GDM1 (cell line): ENCODE measurements at places on chromosomes 3 and 15.

DNA sequence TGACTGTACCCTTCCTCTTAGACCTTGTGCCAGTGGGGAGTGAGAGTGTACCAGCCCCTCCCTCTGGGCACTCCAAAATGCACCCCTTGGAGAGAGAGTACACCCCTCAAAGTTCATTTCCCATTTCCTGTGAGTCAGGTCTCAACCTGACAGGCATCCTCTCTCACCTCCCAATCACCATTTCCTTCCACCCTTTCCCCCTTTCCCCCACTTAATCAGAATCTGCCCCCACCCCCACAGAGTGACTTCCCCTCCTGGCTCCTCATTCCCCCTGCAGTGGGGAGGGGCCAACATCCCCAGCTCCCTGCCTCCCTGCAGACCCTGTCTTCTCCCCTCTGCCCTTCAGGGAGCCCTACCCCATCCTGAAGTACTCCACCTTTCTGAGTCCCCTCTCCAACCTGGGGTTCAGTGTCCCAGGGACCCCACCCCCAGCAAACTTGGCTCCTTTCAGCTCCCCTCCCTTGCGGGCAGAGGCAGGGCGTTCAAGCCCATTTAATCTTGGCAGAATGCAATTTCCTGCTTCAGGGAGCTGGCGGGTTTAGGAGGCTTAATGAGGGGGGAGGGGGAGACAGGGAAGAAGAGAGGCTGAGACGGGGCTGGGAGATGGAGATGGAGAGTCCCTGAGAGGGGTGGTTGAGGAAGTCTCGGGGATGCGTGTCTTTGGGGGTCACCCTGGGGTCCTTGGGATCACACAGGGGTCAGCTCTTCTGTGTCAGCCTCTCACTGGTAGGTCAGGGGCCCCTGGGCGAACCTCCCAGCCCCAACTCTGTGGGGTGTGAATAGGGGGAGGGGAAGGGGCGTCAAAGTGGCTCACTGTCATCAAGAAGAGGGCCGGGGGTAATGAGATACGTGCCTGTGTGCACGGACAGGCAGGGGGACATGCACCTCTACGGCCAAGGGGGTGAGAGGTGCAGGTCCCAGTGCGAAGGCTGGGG is 16.6 kb upstream of the SEMA3F start:
- peak; percentile 56 for DNase-seq

GRCh38 chr3:171005648-171006047 is 20.9 kb downstream of the SLC2A2 start:
- DNase-seq, result no peak

- no peak for DNase-seq
Observed at GRCh38 chr3:159157275-159157674, 355.4 kb downstream of the MFSD1 start.

- DNase-seq, result no peak
Observed at GRCh38 chr15:31266712-31267111, 59.9 kb upstream of the KLF13 start.

DNA sequence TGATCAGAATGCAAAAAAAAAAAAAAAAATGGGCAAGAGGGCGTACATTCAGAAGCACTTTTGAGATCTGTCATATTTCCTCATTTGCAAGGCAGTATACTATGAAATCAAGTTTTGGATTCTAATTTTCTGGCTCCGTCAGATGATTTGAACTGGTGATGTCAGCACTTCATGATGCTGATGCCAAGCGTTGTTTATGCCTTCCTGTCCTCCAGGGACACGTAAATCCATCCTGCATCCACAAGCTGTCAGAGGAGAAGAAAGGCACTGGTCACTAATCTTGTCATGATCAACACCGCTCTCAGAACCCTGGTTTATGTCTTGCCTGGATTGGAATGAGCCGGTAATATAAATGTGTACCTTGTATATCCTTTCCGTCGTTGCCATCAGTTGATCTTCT is 152.1 kb upstream of the EPHA3 start:
- no peak for DNase-seq

DNA sequence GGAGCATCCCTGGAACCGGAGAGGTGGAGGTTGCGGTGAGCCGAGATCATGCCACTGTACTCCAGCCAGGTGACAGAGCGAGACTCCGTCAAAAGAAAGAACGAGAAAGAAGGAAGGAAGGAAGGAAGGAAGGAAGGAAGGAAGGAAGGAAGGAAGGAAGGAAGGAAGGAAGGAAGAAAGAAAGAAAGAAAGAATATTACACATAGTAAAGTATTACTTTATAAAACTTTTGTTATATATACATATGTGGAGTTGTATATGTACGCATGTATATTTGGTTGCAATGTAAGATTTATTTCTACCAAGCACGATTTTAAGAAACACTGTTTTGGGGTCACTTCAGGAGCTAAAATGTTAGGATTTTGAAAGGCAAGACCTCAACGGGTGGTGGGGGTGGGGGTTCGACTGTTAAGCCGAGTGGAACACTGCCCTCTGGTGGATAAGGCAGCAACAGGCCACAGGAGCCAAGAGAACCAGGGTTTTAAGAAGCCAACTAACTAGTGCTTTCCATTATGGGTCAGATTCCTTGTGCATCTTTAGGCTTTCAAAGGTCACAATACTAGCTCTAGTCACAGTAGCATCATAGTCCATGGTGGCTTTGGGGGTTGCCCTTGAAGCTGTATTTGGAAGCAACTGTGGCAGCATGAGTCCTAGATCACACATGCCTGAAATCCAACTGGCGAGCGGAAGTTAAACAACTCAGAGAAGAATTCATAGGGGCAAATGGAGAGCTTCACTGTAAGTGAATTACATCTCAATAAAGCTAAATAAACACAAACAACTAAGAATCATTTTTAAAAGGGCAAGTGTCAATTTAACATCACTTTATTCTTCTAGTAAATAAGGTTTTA is 22.5 kb downstream of the GLB1 start:
- peak; percentile 54 for DNase-seq

DNA sequence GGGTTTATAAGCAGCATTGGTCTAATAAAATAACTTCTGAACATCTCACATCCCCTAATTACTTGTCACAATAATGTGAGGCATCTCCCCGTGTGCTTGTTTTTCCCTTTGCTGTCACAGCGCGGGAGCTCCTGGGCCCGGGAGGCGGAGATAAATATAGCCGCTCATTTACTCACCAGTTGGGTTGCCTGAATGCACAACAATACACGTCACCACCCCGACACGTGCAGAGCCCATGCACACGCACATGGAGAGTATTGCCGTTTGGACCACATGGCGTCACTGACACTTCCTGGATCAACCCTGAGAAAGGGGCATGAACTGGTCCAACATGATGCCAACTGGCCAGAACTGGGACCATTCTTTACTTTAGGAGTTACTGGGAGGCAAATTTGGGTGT is 76.2 kb downstream of the MRPL46 start:
- no peak for DNase-seq

GRCh38 chr3:184180165-184180564 is 5.5 kb downstream of the AP2M1 start:
- DNase-seq, result no peak

GRCh38 chr3:132703733-132704132 is 18.5 kb downstream of the NPHP3 start:
- DNase-seq, result no peak

GRCh38 chr3:168806871-168807270 is 711.1 kb upstream of the GOLIM4 start:
- DNase-seq, result no peak

DNA sequence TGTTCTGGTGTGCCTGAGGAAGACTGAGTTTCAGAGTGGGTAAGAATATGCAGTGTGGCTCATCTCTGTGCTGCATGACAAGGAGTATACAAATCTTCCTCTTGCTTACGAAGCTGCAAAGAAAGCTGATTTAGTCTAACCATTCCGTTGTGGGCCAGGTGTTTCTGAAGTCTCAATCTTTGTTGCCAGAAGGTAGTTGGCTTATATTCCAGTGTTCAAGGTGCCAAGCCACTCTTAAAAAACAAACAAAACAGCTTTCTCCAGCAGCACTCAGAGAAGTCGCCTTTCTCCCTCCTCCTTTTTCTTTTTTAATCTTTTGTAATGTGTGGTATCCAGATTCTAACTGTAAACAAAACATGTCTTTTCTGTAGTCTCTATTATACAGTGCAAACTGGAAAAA is 872.4 kb downstream of the NAALADL2 start:
- no peak for DNase-seq

- DNase-seq, result no peak
Observed at GRCh38 chr3:67937498-67938118, 283.2 kb upstream of the SUCLG2 start.

GRCh38 chr3:76096836-76097588 is 311.7 kb upstream of the ZNF717 start:
- no peak for DNase-seq

DNA sequence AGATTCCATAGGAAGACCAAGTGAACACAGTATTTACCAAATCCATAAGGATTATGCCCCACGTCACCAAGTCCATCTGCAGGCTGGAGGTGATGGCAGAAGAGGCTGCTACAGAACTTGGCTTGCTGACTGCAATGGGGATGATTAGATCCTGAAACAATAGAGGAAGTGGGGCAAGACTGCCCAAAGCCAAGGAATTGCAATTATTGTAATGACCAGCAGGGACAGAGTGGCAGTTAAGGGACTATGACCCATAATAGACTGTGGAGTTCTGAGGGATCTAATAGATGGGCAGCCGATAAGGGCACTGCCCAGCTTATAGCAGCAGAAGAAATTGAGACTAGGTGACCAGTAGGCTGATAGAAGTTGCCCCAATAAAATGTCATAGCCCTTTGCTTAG is 108.4 kb downstream of the MINAR1 start:
- no peak for DNase-seq

DNA sequence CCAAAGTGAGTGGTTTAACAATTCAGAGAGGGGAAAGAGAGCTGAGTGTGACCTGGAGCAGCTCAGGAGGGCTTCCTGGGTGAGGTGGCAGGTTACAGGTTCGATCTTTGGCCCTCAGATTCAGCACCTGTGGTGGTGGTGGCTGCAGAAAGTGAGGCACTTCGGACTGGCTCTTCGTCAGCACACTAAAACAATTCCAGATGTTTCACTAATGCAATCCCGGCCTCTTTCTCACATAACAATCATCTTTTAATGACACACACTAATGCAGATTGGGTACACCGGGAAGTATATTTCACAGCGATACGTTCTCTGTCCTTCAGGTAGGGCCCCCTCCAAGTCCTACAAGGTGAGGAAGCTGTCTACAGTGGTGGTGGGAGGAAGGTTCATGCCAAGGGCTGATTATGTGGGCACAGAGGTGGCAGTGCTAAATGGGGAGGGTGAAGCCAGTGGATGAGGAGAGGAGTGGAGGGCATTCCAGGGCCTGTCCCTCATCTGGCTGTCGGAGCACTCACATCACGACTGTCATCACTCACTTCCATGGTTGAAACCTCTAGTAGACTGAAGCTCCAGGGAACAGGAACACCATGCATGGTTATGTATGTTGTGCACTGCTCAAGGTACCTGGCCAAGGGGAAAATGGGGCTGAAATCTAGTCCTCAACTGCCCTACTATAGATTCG is 171.1 kb downstream of the RAB11A start:
- no peak for DNase-seq

GRCh38 chr3:160804762-160805161 is 48.7 kb downstream of the PPM1L start:
- no peak for DNase-seq

DNA sequence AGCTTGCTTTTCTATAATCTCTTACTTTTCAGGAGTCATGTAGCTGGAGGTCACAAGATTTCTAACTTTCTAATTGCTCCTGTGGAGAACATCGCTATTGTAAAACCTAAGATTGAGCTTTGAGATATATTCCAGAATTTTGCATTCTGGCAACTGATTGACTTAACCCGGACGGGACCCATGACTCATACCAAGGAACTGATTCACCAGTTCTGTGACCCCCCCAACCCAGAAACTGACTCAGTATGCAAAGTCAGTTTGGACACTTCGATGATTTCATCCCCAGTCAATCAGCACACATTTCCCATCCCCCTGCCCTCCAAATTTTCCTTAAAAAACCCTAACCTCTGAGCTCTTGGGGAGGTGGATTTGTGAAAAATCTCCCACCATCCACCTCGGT is 396.5 kb upstream of the GBE1 start:
- no peak for DNase-seq

DNA sequence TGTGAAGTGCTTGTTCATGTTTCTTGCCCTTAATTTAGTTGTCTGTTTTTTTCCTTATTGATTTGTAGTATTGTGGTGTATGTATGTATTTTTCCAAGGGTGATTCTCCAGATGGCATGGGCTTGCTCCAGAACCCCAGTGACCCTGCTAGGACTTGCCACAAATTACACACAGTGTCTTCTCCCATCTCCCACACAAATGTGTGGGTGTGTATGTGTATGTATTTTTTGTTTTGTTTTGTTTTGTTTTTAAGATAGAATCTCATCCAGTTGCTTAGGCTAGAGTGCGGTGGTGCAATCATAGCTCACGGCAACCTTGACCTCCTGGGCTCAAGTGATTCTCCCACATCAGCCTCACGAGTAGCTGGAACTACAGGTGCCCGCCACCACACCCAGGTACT is 36.2 kb upstream of the ARID3B start:
- no peak for DNase-seq

GRCh38 chr3:123733341-123733740 is 148.5 kb upstream of the HACD2 start:
- DNase-seq, result no peak

DNA sequence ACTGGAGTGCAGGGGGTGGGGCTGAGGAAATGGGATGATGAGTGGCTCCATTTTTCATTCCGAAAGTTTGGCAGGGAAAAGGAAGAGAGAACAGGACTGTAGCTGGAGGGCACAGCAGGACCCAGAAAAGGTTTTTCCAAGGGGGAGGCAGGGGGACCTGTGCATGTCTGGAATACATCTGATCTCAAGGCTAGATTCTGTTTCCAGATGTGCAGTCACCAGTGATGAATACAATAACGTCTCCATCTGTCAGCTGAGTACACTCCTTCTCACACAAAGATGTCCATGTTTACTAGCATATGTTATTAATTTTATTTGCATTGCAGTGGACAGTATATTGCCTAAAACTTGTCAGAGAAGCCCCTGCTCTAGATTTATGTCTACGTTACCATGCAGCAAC is 39.9 kb upstream of the PRTG start:
- DNase-seq, result no peak

GRCh38 chr15:64351265-64351664 is 4.7 kb downstream of the CSNK1G1 start:
- no peak for DNase-seq

GRCh38 chr15:65740148-65740547 is 51.9 kb downstream of the DENND4A start:
- no peak for DNase-seq

DNA sequence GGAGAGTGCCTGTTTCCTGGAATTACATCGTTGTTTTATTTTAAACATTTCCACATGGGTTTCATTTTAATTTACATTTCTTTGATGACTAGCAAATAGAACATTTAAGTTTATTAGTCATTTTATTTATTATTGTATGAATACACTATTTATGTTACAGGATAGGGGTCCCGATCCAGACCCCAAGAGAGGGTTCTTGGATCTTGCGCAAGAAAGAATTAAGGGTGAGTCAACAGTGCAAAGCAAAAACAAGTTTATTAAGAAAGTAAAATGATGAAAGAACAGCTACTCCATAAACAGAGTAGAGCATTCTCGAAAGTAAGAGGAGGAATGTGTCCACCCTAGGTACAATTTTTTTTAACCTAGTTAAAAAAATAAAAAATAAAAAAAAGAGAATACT is 539.5 kb downstream of the NAALADL2 start:
- DNase-seq, result no peak
